ENCODE measurements at places on chromosomes 16 and 17. TPM values are rescaled to one million over a fixed set of nuclear protein-coding genes. Genes with fewer than 3 reads are reported as not detected.

NAGS gene
- 0.58 TPM for total RNA-seq

PIK3R5 gene
- 1.1 TPM for total RNA-seq

MMP25 gene
- total RNA-seq = 0.58 TPM

FBXW10 gene
- 0.09 TPM for total RNA-seq

TBC1D26 gene
- 0.31 TPM for total RNA-seq

CORO6 gene
- total RNA-seq = 52.8 TPM

KIF22 gene
- 26.2 TPM for total RNA-seq

MT1M gene
- 2.4 TPM for total RNA-seq

CD300H gene
- total RNA-seq = not detected

SMIM36 gene
- not detected for total RNA-seq

USP43 gene
- total RNA-seq = 0.49 TPM

KCNH4 gene
- not detected for total RNA-seq

MMP15 gene
- total RNA-seq = 15.0 TPM

ASPHD1 gene
- total RNA-seq = 0.09 TPM

TMEM114 gene
- not detected for total RNA-seq

GPR179 gene
- total RNA-seq = 0.22 TPM

NPIPA5 gene
- 12.4 TPM for total RNA-seq

NLRC3 gene
- 0.58 TPM for total RNA-seq

KRTAP4-5 gene
- not detected for total RNA-seq

C17orf113 gene
- total RNA-seq = 1.5 TPM

PPP1R27 gene
- total RNA-seq = 43.4 TPM

ZSCAN10 gene
- total RNA-seq = 0.13 TPM

AIPL1 gene
- not detected for total RNA-seq

CTRB1 gene
- total RNA-seq = 0.75 TPM

CTU2 gene
- total RNA-seq = 9.5 TPM

GP1BA gene
- 0.04 TPM for total RNA-seq

FNDC8 gene
- total RNA-seq = not detected

PNMT gene
- 3.2 TPM for total RNA-seq

SYT17 gene
- total RNA-seq = 3.1 TPM

RDM1 gene
- total RNA-seq = 0.58 TPM

CSH1 gene
- 21.9 TPM for total RNA-seq

SP6 gene
- total RNA-seq = 0.18 TPM

CCDC144A gene
- 6.5 TPM for total RNA-seq

KRTAP4-3 gene
- not detected for total RNA-seq

IST1 gene
- total RNA-seq = 137 TPM

IRX6 gene
- total RNA-seq = 0.09 TPM

KREMEN2 gene
- total RNA-seq = 5.6 TPM

MPP2 gene
- 1.5 TPM for total RNA-seq

ACSM5 gene
- total RNA-seq = 0.18 TPM

DNAI2 gene
- 0.09 TPM for total RNA-seq

ZNF750 gene
- total RNA-seq = 0.04 TPM

CFAP52 gene
- total RNA-seq = not detected

C17orf78 gene
- total RNA-seq = not detected

TEFM gene
- 16.4 TPM for total RNA-seq
